Activated CD8-positive, alpha-beta memory T cell treated with anti-CD3 and anti-CD28 coated beads for 1 hour (primary cell): ENCODE measurements at places on chromosomes 4 and X.

GRCh38 chr4:26330186-26330787, 9.5 kb downstream of the RBPJ start:
- DNase-seq: no peak

- DNase-seq: peak; percentile 18
These were observed 134.2 kb downstream of the CHIC2 start for GRCh38 chr4:53929955-53930798.

DNA sequence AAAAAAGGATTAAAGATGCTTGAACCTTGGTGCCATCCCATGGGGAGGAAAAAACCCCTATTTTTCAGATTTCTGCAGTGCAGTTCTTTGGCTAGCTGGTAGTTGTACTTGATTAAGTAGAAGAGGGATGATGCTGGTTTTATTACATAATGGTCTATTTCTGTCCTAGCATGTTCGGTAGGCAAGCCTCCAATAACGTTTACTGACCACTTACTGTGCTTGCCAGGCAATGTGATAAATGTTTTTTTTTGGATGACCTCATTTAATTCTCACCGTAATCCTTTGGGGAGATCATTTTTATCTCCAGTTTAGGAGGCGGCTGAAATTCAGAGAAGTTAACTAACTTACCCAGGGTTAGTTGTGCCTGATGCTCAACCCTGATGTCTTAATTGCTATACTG, 92.1 kb upstream of the RPA4 start:
- DNase-seq: no peak

DNA sequence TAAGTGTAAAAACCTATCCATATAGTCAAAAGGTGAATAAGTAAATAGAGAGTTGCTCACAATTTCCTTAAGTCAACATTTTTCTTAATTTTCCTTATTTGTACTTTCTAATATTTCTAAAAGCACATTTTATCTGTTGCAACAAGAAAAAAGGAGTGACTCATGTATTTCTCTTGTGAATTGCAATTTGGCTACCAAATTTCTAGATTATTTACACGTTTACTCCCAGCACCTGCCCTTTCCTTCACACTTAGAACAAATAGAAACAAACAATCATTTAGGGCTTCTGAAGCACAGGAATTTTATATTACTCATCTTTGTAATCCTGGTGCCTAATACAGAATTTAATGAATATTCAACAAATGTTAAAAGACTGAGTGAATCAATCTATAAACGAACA, 22.2 kb downstream of the BTC start:
- DNase-seq: no peak

- no peak for DNase-seq
These were observed 35.8 kb downstream of the SPANXD start for GRCh38 chrX:141662781-141663180.

GRCh38 chr4:18980516-18981233, 959.1 kb upstream of the LCORL start:
- DNase-seq: no peak

GRCh38 chrX:42616981-42617380, 161.0 kb downstream of the PPP1R2C start:
- no peak for DNase-seq

DNA sequence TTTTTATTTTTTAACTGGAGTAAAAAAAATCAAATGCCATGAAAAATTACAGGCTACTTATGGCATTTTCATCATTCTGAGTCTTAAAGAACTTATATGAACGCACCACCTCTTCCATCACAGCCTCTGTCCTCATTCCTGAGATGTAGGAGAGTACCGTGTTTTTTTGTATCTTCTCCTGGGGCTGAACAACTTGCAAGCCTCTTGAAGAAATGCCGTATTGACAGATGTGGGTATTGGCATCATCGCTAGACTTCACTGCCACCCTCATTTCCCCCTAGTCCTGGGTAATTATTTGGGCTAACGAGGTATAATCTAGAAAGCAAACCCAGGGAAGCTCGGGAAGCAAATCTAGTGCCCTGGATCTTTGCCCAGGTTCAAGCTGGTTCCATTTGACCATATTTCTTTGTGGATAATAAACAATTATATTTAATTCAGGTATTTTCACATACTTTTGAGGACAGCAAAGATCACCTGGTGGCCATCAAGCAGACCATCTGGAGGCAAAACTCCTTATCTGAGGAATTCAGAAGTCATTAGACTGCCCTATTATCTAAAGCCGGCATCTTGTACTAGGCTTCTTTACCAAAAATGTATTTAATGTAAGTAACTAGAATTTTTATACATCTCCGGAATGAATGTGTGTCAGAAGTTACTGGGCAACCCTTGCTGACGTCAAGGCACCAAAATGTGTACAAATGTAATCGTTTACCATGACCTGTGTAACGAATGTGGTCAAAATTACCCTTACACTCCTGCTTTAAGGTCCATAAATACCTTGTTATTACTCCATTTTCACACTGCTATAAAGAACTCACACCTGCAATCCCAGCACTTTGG, 55.9 kb upstream of the WDR19 start:
- DNase-seq: no peak

DNA sequence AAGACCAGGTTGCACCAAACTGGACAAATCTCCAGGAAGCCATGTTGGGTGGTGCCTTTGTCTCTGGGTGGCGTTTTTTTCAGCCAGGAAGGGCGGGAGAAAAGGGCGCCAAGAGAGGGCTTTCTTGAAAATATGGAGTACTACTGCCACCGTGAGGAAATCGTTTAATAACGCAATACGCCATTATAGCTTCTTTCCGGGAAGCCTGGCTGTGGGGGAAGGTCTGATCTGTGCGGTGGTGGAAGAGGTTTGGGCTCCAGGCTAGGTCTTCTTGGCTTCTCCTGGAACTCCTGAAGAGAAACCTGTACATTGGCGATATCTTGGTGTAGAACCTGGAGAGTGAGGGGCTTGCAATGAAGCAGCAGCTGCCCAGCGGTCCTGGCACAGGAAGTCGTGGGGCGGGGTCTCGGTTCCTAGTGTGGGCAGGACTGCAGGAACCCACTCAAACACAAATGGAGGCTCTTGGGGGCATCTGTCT, 202.7 kb downstream of the OR13H1 start:
- DNase-seq: no peak

GRCh38 chr4:173367285-173367684, 3.5 kb upstream of the SAP30 start:
- DNase-seq: no peak

DNA sequence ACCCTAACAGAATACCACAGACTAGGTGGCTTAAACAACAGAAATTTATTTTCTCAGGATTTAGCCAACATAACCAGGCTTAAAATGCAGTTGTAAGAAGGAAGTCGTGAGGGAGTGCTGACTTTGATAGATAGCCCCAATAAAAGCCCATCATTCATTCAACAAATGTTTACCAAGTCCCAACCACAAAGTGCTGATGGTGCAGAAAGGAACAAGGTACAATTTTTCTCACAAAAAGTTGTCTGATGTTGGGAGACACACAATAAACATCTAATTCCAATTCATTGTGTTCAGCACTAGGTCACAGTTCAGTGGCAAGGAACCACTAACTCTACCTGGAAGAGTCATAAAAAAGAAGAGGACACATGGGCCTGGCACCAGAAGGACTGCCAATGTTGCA, 42.2 kb downstream of the AKAP4 start:
- no peak for DNase-seq

GRCh38 chrX:48058621-48059295, 12.7 kb downstream of the ZNF630 start:
- no peak for DNase-seq

GRCh38 chr4:97770222-97770621, 373.1 kb downstream of the STPG2 start:
- DNase-seq: no peak

DNA sequence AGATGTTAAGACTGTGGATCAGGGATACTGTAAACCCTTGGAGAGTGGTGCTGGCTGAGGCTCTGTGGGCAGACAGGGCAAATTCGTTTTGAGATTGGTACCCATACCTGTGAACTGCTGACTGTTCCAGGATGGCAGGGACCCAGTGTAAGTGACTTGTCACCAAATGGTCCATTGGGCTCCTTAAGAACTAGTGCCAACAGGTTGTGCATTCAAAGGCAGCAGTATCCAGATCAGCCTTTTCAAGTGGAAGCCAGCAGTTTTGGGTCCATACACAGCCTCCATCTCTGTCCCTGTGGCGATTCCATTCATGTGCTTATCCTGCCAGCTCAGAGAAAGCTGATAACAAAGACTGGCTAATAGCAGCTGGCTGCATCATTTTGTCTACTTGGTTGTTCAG, 84.0 kb upstream of the SCOC start:
- no peak for DNase-seq

- no peak for DNase-seq
These were observed 57.7 kb downstream of the NEIL3 start for GRCh38 chr4:177367336-177367735.

GRCh38 chrX:131944936-131945902, 77.9 kb upstream of the STK26 start:
- DNase-seq: no peak

DNA sequence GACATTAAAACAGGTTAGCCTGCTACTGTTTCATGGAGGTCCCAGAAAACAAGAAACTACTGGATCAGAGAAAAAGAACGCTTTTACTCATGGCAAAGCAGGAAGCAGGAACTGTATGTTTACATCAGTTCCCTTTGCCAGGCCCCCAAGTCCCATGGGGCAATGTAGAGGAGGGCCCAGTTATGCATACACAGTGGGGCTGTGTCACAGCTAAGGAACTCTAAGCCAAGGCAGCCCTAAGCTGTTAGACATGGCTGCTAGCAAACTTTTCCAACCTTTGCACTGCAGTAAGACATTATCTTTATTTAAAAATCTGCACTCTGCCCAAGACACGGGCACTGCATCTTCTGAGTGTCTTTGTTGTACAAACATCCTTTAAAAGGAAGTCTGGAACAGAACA, 975.8 kb downstream of the C4orf33 start:
- no peak for DNase-seq

- DNase-seq: no peak
These were observed 35.9 kb downstream of the NAP1L5 start for GRCh38 chr4:88661739-88662138.

DNA sequence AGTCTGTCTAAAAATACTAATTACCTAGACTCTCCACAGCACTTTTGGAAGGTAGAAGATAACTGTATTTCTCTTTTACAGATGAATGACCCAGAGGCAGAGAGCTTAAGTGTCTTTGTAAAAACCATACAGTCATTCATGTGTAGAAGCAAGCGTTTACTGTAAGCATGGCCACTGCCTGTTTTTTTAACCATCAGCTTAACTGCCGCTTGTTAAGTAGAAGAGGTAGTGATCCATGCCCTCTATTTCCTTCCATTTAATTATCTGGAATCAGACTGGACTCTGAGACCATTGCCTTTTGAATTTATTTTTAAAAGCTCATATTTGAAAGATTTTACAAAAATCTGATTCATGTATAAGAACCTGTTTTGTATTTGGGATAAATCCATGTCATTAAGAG, 111.2 kb upstream of the TECRL start:
- no peak for DNase-seq

DNA sequence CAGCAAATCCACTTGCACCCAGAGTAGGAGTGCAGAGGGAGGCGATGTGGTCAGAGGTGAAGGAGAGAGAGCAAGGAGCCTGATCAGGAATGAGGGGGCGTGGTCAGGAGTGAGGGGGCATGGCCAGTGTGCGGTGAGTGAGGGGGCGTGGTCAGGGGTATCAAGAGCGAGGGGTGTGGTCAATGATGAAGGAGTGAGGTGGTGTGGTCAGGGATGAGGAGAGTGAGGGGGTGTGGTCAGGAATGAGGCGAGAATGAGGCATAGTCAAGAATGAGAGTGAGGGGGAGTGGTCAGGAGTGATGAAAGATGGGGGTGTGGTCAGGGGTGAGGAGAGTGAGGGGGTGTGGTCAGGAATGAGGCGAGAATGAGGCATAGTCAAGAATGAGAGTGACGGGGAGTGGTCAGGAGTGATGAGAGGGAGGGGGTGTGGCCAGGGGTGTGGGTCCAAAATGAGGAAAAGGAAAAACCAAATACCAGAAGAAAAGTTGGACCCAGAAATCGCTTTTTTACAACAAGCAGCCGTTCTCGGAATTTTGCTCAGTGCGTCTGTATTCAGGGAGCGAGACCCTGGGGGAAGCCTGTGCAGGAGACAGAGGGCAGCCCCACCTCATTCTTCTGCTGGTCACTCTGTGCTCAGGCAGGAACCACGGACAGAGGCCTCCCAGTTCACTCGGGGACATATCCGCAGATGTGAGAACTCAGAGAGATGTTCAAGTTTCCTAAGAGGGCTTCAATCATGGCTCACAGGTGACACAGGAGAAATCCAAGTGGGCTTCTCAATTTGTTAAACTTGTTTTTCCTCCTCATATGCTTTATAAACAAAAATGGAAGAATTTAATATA, 47.5 kb downstream of the MAGEA1 start:
- DNase-seq: no peak

DNA sequence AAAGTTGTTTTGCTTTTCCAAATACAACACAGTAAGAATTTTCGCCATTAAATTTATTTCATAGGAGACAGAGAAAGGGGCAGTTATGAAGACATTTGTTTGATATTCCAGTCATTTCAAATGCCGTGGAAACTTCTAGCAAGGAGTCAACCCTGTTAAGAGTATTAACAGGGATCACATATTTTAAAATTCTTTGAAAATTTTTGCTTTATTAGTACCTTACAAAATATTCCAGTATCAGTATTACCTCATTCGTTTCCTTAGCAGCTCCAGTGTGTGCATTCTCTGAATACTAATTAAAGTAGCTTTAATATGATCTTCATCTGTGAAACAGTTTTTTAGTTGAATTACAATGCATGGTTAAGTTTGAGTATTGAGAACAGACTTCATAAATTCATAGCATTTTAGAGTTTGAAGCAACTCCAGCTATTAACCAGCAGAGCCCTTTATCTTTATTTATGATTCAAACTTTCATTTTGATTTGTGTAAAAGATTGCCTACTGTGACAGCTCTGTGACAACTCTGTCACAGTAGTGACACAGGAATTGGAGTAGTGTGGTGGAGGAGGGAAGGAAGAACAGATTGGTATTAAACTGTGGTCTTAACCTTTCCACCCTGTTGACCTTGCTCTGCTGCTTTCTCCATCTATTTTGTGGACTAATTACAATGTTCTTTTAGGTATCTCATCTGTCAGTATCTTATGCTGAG, 86.3 kb downstream of the PDLIM5 start:
- DNase-seq: no peak

GRCh38 chr4:70994387-70995099, 1.1 kb downstream of the DCK start:
- no peak for DNase-seq
